ENCODE measurements at places on chromosomes 4 and X.
A peak's percentile ranks its signal among the peaks of the same experiment; 100 is the strongest.

- DNase-seq, result no peak
Measured at GRCh38 chrX:97471071-97471470, 587.4 kb downstream of the RPA4 start.

- DNase-seq, result peak; percentile 61
Measured at GRCh38 chrX:41127477-41128192, 42.4 kb downstream of the USP9X start.

- peak; percentile 72 for DNase-seq
Measured at GRCh38 chrX:118807151-118808017, 16.2 kb upstream of the ZCCHC12 start.

DNA sequence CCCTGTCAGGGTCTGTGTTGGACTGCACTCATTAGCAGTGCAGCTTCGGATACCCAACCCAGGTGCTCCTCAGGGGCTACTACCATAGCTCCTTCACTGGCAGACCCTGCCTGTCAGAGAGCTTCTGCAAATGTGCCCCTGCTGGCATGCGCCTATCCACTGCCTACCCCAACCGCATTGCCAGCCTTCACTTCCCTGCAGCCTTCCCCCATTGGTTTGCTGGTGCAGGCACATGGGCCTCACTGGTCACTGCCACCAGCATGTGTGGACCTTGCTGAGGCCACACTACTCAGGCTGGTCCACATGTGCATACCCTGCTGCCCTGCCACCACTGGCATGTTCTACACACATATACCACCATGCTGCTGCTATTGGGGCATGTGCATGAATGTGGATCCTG is 72.5 kb upstream of the MAGEH1 start:
- no peak for DNase-seq

DNA sequence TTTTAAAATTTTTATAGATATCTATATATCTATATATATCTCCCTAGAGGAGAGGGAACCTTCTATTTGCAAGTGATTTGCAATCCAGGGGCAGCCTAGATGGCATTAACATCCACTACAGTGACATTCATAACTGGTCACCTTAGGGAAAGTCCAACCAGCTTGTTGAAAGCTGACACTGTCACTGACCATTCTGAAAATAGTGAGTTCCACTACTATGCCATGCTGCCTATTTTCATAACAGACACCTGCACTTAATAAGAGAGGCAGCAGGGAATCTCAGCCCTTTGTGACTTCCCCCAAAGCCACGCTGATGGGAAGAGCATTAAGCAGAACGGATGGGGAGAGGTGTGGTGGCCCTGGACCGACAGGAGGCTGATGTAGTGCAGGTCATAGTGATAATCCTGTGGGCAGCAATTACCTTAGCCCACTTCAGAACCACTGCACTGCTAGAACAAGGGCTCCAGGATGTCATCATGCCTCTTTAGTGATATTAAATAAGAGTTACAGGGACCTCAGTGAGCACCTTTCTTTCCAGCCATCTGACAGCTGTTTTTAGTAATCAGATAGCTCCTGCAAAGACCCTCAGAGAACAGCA is 51.3 kb downstream of the GPRIN3 start:
- no peak for DNase-seq

DNA sequence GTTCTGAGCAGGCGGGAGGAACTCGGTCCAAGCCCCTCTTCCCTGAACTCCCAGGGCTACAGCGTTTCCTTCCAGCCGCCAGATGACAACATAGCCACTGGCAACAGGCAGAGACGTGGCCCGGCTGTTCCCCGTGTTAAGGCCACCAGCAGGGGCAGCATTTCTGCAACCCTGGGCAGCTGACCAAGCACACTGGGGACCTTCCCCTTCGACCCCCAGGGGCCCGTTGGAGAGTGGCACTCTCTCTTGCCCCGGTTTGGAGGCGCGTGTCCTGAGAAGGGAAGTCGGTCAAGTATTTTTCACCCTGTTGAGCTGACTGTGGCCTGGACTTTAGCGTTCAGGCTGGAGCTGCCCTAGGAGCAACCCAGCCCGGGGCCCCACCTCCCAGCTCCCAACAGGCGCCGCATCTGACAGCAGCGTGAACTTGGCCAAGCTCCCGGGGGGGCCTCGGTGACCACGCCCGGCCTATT is 37.6 kb downstream of the ZBTB49 start:
- peak; percentile 87 for DNase-seq

DNA sequence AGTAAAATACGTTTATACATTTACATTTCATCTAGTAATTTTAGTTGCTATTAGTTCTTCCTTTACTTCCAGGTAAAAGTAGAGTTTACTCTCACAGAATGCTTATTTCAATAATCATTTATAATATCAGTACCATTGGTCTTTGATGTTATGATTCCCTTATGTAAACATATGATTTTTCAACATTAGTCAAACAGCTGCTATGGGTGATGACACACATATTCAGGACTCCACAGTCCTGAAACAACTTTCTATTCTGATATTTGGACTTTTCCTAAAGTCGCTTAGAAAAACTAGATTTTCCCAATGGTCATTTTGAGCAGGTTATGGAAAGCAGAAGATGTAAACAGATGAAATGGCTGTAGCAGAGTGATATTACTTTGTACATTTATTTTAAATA is 369.8 kb downstream of the UNC5C start:
- DNase-seq, result no peak

- peak; percentile 7 for DNase-seq
Measured at GRCh38 chr4:79854856-79855502, 218.1 kb downstream of the ANTXR2 start.

DNA sequence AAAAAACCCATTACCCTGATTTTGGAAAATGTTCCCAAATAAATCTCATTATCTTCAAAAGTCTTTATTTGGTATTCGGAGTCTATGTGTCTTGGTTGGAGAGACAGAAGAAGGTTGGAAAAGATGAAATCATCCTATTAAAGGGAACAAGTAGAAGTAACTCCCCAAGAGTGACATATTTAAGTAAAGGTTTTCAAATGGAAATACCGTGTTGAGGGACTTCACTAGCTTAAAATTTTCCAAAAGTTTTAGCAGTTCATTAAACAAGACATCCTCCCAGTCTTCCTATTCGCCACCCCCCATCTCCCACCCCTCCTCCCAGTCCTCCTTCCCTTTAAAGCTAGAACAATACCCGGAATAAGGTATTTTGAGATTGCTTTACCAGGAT is 62.7 kb upstream of the CCDC160 start:
- DNase-seq, result no peak

GRCh38 chr4:101332424-101332823 is 14.9 kb downstream of the PPP3CA start:
- no peak for DNase-seq

GRCh38 chr4:124851741-124852140 is 139.2 kb upstream of the ANKRD50 start:
- peak; percentile 17 for DNase-seq

GRCh38 chr4:25160714-25161592 is 704 bp upstream of the SEPSECS start:
- peak; percentile 89 for DNase-seq

GRCh38 chr4:158053801-158054200 is 119.0 kb downstream of the GASK1B start:
- DNase-seq, result no peak

DNA sequence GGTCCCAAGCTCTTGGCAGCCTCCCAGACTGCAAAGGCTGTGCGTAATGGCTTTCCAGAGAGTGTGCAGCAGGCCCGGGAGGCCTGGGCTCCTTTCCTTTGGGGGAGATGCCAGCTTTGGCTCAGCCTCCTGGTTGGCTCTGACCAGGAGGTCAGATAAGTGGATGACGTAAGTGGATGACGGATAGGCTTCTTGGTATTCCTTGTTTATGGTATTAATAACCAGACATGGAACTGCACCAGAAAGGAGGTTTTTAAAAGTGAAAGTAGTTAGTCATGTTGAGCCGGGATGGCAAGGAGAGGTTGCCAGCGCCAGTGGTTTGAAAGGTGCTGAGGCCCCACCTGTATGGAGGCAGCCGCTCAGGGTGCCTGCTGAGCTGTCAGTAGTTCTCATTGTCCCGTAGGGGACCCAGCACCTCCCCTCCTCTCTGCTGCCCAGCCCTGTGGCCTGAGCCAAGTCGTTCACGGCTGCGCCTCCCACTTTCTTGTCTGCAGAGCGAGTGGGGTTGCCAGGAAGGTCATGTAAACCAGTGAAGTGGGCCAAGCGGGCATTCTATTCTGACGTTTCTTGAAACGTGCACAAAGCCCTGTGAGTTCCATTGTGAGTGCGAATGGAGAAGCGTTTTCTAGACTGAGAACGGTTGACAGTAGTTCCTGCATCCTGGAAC is 28.7 kb upstream of the STOX2 start:
- peak; percentile 79 for DNase-seq

- peak; percentile 55 for DNase-seq
Measured at GRCh38 chrX:24619647-24620046, 27.5 kb downstream of the PCYT1B start.

- no peak for DNase-seq
Measured at GRCh38 chr4:118833192-118833820, 2.6 kb downstream of the SEC24D start.

DNA sequence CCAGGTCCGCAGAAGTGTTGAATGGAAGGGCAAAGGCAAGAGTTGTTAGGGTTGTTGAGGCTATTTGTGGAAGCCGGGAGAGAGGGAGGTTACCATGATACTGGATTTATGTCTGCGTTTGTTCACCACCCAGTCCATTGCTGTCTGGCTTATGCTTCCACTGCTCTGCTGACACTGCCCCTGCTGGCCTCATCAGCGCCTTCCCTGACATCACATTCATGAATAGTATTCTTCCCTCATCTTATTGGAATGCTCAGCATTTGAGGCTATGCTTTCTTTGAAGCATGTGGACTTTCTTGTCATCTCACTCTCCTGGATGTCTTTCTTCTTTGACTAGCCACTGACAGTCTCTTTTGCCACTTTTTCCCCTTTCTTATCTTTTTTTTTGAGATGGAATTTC is 10.3 kb downstream of the GNL3L start:
- DNase-seq, result no peak

GRCh38 chr4:87659247-87659931 is 9.3 kb downstream of the DMP1 start:
- DNase-seq, result peak; percentile 7

- no peak for DNase-seq
Measured at GRCh38 chrX:147679356-147680005, 232.2 kb upstream of the FMR1 start.

- peak; percentile 20 for DNase-seq
Measured at GRCh38 chr4:185837415-185838103, 25.6 kb upstream of the SORBS2 start.

- no peak for DNase-seq
Measured at GRCh38 chr4:4754641-4755040, 104.8 kb upstream of the MSX1 start.

DNA sequence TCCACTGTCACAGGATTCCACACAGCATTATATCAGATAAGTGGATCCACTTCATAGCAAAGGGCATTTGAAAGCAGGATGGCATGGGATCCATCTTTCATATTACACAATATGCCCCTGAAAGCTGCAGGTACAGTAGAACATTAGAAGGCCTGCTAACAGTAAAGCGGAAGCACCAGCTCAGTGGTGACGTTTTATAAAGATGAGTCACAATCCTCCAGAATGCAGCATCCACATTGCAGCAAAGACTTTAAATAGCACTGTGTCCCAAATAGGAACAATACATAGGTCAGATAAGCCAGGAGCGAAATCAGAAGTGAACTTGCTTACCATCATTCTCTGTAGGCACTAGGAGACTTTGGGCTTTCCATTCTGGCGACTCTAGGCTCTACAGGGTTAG is 609.5 kb upstream of the FAT1 start:
- no peak for DNase-seq

DNA sequence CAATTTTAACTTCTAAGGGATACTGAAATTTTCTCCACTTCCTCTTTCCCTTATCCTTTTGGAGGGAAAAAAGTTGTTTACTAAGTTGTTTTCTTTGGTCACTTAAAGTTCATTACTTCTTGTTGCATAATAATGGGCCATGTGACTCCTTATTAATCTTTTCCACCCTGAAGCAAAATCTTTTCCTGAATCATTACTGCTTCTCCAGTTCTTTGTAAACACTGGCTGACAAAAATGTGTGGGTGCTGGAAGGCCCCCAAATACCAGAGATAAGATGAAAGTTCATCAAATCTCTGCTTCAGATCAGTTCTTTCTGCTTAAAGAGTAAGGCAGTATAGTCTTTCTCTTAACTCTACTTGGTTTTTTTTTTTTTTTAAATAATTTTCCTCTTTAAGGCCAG is 108.9 kb upstream of the NHS start:
- DNase-seq, result no peak

All from DMS53 (cell line).